ENCODE measurements at places on chromosomes 7 and 10.

GRCh38 chr7:20240080-20240926, 23.1 kb upstream of the MACC1 start:
- no peak for DNase-seq

GRCh38 chr10:22618078-22618785, 96.1 kb downstream of the PIP4K2A start:
- no peak for DNase-seq

- DNase-seq = no peak
Observed at GRCh38 chr7:29075606-29076005, 70.7 kb downstream of the CPVL start.

- DNase-seq = no peak
Observed at GRCh38 chr7:2751086-2751485, 63.1 kb downstream of the AMZ1 start.

- DNase-seq = no peak
Observed at GRCh38 chr10:17883621-17884020, 68.1 kb upstream of the SLC39A12 start.

- DNase-seq = no peak
Observed at GRCh38 chr10:43181146-43181545, 42.9 kb downstream of the CSGALNACT2 start.

- no peak for DNase-seq
Observed at GRCh38 chr7:99794585-99795502, 10.9 kb upstream of the CYP3A4 start.

- no peak for DNase-seq
Observed at GRCh38 chr10:102115775-102116174, 4.4 kb downstream of the LDB1 start.

- DNase-seq = no peak
Observed at GRCh38 chr10:103958996-103959395, 7.9 kb upstream of the SLK start.

DNA sequence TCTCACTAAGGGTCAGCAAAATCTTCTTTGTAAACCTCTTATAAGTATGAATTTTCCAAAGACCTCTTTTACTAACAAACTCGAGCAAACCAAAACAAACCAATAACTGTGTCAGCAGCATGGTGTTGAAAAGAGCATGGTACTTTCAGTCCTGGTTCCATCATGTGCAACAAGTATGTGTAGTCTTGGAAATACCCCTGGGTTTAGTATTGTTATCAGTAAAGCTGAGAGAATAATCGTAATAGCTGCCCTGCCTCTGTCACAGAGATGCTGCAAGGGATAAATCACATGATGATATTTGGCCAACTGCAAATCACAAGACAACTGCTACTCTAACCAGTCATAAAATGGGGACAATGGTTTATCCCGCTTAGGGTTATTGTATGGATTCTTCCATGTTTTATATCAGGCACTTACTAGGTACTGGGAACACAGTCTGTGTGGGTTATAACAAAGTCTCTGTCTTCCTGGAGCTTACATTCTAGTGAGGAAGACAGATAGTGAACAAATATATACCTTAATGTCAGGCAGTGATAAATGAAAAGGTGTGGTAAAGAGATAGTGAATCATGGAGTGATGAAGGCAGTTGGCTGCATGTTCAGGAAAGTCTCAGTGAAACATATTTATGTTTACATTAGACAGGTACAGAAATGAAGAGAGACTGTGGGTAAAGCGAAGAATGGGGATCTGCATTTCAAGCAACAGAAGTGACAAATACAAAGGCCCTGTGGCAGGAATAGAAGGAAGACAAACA, 60.5 kb upstream of the C10orf90 start:
- DNase-seq = no peak

- no peak for DNase-seq
Observed at GRCh38 chr7:24325708-24326107, 41.7 kb downstream of the NPY start.

GRCh38 chr7:158027646-158028045, 560.0 kb downstream of the PTPRN2 start:
- no peak for DNase-seq

DNA sequence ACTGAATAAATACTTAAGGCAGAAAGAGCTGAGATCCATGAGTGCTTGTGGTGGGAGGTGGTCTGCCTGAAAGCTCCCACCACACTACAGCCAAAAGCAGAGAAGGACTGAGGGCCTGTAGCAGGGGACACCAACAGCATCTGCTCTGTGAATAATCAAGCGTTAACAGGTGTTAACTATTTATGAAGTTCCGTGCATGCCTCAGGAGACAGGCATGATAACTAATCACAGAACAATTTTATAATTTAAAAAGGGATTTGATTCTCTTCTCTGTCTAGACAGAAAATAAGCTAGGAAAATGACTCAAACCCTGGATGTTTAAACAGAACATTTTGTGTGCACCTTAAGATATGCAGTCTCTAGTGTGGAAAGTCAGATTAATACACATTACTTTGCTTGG, 61.5 kb upstream of the GHITM start:
- no peak for DNase-seq

GRCh38 chr7:112023282-112023681, 182.9 kb downstream of the DOCK4 start:
- no peak for DNase-seq

DNA sequence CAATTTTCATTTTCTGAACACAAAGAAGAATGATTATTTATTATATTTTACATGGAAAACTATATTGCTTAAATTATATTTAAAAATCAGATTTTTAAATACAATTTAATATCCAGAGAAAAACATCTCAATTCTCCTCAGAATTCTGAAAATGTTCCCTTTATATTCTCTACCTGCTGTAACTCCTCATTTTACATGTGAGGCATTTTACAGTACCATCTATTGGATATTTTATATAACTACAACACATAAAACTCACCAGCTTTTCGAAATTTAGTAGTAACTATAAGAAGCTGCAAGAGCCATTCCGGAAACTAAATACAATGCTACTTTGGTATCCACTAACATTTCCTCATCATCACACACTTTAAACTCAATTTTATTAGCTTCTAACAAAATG, 264.6 kb downstream of the DGKB start:
- no peak for DNase-seq

DNA sequence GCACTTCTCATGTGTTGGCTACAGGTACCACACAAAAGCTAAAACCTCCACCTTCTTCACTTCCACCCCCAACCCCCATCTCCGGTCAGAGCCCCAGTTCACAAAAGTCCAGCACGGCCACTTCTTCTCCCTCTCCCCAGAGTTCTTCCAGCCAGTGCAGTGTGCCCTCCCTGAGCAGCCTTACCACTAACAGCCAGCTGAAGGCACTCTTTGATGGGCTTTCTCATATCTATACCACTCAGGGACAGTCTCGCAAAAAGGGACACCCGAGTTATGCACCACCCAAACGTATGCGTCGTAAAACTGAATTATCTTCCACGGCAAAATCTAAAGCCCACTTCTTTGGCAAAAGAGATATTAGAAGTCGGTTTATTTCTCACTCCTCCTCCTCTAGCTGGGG, 135.7 kb upstream of the SAMD8 start:
- no peak for DNase-seq
